ENCODE measurements at places on chromosomes 13 and 19.

GRCh38 chr19:35696835-35697234, 7.5 kb upstream of the ZBTB32 start:
- no peak for DNase-seq

GRCh38 chr19:8648240-8648639, 17.8 kb downstream of the NFILZ start:
- DNase-seq = no peak

DNA sequence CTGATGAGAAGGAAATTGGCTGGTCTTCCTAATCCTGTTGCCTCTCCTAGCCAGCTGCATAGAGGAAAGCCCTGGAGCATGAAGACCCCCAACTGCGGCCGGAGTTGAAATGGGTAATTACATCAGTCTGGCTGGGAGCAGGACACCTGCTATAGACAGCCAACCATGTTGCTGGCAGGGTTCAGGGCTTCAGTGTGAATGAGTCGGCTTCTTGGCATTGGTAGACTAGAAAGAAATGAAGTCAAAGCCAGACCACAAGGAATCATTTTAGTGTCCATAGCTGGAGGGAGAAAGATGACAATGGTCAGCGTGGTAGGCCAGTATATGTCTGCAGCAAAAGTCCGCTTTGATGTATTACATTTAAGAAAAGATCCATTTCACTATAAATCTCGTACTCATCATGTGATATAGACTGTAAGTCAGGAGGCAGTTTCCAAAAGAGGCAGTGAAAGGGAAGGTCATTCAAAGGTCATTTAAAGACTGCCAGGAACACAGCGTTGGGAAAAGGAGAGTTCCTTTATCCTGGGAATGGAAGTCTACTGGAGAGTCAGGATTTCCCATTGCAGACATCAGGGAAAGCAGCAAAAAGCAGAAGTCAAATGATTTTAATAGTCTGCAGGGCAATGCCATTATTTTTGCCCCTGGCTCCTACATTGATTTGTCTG, 262.7 kb downstream of the DNAJC15 start:
- DNase-seq = no peak

- no peak for DNase-seq
Measured at GRCh38 chr13:32857689-32858088, 158.5 kb upstream of the KL start.

DNA sequence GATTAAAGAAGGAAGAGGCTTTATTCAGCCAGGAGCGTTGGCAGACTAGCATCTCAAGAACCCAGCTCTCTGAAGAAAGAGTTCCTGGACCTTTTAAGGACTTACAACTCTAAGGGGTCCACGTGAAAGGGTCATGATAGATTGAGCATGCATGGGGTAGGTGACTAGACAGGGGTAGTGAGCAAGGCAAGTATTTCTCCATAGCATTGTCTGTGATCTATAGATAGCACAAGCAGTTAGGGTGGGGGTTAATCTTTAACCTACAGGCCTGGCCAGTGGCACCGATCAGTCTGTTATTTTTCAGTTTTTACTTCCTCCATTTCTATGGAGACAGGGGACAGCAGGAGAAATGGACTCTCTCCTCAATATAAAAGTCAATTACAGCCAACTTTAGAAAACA, 983.7 kb downstream of the SLITRK1 start:
- no peak for DNase-seq

DNA sequence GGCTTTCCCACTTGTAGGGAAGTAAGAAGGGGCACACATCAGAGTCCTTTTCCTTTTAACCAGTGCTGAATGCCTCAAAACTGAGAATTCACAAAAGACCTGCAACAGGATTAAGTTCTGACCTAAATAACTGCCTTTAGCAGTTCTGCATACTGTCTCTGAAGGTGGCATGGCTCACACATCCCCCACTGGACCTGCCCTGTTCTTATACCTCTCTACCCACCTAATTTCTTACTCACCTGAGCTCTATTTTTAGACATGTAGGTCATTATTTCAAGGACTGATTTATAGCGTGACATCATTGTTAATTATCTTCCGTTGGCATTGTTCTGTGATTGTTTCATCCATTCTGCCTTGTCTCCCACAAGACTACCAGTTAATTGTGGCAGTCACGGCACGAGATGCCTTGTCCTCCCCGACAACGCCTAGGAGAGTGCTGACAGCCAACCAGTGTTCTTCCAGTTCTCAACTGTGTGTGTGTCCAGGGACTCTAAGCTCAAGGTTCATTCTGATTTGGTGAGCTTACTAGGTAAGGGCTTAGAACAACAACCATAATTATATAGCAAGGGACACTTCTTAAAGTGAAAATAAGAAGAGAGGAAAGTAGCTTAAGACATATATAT, 27.1 kb upstream of the UBL3 start:
- DNase-seq = no peak

DNA sequence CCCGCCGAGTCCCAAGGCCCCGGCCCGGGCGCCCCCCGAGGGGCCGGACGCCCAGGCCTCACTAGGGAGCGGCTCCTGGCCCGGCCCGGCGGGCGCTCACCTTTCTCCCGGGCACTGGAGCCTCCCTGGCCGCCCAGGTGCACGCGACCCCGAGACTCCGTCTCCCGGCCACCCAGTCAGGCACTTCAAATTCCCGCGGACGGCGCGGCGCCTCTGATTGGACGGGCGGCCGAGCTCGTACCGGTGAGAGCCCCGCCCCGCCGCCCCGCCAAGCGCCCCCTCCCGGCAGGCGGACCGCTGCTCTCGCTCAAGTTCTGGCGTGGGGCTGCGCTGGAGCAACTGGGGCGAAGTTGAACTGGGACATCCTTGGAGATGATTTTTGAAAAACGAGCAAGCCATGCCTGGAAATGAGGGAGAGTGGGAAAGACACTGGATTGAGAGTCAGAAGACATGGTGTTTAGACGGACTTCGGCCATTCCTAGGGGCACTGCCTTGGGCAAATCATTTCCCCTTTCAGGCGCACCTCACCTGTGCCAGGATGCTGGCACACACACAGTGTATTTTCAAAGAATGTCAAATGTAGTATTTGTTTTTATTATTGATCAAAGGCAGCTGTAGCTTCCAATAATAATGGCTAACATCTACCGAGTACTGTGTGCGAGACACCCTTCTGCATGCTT, 485.3 kb downstream of the UQCRFS1 start:
- DNase-seq = no peak

DNA sequence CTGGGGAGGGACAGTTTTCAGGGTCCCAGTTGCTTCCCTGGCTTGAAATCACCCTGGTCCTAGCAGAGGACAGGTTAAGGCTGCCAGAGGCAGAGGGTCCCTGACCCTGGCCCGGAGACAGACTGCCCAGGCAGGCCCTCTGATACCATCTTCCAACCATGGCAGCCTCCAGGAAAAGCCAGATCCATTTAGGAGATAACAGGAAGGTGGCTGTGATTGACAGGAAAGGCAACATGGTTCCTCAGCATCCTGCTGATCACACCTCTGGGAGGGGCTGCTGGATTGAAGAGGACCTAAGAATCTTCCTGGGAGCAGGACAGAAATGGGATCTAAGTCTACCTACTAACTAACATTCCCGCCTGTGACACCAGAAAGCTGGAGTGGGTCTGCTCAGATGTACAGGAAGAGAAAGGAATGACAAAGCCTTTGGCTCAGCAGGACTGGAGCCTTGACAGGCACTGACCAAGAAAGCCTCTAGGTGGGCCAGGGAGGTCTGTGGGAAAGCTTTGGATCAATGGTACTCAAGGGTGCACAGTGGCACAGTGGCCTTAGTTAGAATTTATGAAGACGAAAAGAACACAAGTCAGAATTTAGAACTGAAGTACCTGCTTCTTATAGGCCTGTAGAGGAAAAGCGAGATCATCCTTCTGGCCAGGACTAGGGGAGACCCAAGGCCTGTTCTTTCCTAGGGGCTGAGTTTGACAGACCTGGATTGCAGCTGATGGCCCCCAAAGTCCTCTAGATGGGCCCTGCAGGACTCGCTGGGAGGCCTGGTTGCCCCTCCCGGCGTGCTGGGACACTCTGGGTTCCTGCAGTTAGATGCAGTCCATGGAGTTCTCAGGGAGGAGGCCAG, 2.3 kb upstream of the PRKACA start:
- no peak for DNase-seq

GRCh38 chr19:42199440-42200115, 17.9 kb downstream of the DEDD2 start:
- DNase-seq = peak; percentile 67

- no peak for DNase-seq
Measured at GRCh38 chr13:48592688-48593049, 59.8 kb upstream of the RCBTB2 start.

GRCh38 chr19:38429055-38429810, 3.2 kb upstream of the RASGRP4 start:
- no peak for DNase-seq

DNA sequence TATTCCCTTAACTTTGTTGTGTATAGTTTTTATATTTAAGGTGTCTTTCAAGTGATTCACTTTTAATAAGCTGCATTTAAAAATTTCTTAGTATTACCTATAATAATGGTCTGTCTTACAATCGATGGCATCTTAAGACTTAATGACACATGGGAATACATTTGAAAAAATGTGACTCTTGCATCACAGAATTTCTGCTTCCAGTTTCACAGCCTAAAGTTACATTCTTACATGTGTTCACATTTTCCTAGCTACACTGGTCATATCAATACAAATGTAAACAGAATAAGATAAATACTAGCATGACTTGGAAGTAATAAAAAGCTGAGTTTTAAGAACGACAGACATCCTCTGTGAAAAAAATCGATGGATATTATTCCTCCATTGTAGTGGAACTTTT, 1597.1 kb upstream of the MIR17HG start:
- no peak for DNase-seq

DNA sequence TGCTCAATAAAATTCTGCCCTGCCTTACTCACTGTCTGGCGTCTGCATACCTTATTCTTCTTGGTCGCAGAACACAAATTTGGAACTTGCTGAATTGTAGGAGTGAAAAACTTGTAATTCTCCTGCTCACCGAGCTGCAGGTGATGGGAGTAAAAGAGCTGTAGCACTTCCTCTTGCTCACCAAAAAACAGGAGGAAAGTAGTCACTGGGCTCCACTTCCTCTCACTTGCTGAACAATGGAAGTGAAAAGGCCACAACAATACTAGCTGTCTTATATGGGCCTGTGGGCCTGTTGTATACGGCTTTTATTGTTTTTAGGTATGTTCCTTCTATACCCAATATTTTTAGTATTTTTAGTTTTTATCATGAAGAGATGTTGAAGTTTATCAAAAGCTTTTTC, 978.7 kb downstream of the SLITRK5 start:
- DNase-seq = no peak

GRCh38 chr13:100883453-100883852, 208.9 kb upstream of the TMTC4 start:
- no peak for DNase-seq

- DNase-seq = peak; percentile 0
Measured at GRCh38 chr13:88979465-88980175, 1308.4 kb downstream of the SLITRK5 start.

GRCh38 chr13:95627590-95627989, 16.9 kb downstream of the DZIP1 start:
- no peak for DNase-seq

- DNase-seq = no peak
Measured at GRCh38 chr13:43360892-43361610, 337.7 kb downstream of the DNAJC15 start.

DNA sequence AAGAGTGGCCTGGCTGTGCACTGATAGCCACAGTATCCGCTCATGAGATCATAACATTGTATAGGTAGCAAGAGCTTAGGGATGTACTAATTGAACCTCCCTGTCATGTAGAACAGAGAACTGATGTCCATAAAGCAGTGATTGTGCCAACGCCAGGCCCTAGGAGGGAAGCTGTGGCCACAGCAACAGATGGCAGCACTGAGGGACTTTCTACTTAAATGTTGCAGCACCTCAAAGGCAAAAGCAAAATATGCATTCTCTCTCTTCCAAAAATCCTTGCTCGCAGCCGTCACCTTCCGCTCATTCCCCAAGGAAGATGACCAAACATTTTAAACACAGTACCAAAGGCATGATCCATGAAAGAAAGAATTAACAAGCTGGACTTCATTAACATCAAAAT, 32.3 kb downstream of the COL4A1 start:
- DNase-seq = no peak

GRCh38 chr13:45872566-45872965, 21.0 kb upstream of the SIAH3 start:
- no peak for DNase-seq

- DNase-seq = no peak
Measured at GRCh38 chr13:44710576-44710975, 134.4 kb upstream of the TSC22D1 start.

DNA sequence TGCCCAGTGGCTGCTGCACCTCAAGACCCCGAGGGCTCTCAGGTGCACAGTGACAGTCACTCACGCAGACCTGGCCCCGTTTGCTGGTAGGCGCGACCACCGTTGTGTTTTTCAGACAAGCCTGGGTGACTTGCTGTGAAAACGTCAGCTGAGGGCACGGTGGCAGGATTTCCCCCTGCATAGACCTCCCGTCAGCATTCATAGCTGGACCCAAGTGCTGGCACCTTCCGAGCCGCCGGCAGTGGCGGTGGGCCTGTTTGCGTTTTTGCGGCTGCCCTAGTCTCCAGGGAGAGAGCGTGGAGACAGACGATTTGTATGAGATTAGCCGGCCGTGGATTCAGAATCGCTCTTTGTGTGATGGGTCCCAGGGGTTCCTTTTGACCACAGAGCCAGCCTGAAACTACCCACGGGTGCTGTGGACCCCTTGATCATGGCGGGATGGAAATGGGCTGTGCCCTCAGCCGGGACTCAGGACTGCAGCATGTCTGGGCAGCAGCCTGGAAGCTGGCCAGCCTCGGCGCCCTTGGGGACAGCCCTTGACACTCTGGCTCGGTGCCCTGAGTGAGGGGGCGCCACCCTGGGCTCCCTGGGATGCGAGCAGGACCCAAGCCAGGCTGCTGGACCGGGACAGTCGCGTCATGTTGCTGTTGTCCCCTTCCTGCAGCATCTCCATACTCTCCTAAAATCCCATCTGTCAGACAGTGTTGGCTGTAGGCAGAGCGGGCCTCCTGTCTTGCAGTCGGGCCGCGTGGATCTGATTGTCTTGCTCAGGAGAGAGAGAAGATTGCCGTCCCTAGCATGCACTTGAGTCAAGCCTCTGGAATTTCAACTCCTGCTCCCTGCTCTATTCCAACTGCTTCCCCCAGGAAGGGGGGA, 8.6 kb downstream of the KDM4B start:
- DNase-seq = no peak

- DNase-seq = no peak
Measured at GRCh38 chr19:482186-483041, 13.9 kb upstream of the MADCAM1 start.

DNA sequence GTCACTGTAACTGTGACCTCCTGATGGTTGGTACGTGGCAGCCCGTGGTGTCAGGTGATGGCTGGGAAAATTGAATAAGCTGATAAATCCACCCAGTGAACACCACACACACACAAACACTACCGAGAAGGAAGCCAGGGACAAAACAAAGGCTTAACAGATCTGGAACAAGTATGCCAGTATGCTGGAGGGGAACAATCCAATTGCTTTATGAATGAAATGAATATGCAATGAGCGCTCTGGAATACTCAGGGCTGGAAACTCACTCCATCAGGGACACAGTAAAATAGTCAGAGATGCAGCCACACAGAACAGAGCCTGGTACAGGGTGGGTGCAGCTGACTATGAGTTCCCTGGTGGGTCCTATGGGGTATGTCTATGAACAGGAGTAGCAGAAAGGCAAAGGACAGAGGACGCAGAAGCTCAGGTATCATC, 16.7 kb downstream of the TMTC4 start:
- no peak for DNase-seq

- DNase-seq = no peak
Measured at GRCh38 chr19:19040417-19040816, 7.0 kb downstream of the ARMC6 start.
